Activated naive CD4-positive, alpha-beta T cell treated with anti-CD3 and anti-CD28 coated beads for 36 hours (primary cell): ENCODE measurements at places on chromosomes 1 and 21. TPM values are rescaled to one million over a fixed set of nuclear protein-coding genes. Genes with fewer than 3 reads are reported as not detected.

- no peak for DNase-seq
Measured at GRCh38 chr1:224170343-224170742, 12.7 kb upstream of the DEGS1 start.

GRCh38 chr1:89363638-89364536, at the start of gene GBP6:
TSS of gene GBP6 (plus strand) at chr1:89364059. CDS start at chr1:89368552, 4,493 bp downstream.
- DNase-seq: no peak

- no peak for DNase-seq
Measured at GRCh38 chr1:67335411-67335810, 27.7 kb downstream of the IL12RB2 start.

DNA sequence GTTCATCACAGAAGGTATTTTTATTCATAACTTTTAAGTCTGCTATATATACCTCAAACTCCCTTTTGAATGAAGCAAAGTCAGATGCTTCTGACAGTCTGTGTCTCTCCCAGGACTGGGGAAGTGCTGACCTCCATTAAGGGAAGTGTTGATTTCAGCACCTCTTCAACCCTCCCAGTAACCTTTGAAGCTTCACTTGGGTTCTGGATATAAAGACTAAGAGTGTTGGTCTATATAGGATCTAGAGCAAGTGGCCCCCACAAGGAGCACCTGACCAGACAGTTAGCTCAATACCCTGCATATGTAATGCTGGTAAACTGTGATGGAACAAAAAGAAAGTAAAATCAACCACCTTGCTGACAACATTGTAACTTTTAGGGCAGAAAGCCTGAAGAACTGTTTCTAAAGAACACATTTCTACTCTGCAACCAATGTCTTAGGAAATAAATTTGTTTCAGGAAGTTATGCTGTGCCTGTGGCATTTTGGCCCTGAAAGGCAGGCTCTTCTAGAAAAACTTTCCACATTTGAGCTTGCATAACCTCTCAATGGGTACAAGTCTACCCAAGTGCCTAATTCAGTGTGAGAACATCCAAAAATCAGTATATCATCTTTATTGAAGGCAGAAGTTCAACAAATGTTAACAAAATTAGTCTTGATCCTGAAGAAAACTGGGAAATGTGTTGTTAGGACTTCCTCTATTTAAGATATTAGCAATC, 865 bp upstream of the PTPN22 start:
- DNase-seq: peak; percentile 29

- DNase-seq: no peak
Measured at GRCh38 chr21:38322311-38322950, 65.6 kb downstream of the KCNJ15 start.

DNA sequence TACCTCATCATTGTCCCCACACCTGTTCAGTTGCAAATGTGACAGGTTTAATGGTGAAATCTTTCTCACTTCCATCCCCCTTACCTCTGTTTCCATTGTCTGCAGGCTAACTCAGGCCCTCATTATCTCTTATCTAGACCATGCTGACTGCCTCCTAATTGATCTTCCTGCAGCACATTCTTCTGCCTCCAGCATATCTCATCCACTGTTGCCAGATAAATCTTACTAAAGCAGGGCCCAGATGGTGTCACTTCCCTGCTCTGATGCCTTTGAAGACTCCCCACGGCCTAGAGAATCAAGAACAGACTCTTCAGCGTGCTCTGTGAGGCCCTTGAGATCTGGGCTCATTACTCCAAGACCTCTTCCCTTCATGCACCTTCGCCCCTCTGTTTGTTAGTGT, 230.1 kb downstream of the DUSP10 start:
- no peak for DNase-seq

- no peak for DNase-seq
Measured at GRCh38 chr1:27934818-27935549, at the start of gene SMPDL3B. TSS of gene SMPDL3B (plus strand) at chr1:27935000. CDS start at chr1:27935184, 184 bp downstream.

DNA sequence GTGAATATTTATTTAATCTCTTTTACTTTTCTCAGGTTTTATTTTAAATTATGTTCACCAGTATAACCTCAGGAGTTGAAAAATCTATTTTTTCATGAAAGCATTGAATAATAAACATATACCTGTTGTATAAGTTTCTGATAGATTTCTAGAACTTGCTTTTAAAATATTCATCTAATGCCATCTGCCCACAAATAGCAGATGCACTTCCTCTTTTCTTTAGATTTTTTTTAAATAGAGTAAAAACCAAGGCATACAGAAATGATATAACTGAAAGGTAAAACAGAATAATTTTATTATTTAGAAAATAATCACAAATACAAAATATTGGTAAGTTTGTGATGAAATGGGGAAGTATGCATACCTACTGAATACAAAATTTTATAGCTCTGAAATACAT, 130.7 kb upstream of the PRMT6 start:
- no peak for DNase-seq

DNA sequence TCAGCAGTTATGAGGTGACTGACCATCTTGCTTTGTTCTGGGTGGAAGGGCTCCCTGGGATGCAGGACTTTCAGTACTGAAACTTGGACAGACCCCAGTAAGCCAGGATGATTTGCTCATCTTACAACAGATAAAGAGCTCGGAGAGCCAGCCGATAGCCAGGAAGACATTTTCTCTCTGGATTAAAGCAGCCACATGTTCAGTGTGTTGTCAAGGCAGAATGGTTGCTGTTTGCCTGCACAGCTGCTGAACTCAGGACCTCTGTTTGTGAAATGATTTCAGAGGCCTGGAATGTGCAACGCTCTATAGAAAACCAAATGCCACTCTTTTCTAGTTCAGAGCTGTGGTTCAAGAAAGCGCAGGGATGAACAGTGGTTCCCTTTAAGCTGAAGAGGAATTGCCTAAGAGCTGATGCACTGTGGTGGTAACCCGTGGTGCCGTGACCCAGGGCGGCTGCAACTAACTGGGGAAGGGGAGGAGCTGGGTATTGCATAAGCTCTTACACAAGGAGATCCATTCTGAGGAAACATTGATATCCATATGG, 40.7 kb downstream of the CASQ2 start:
- no peak for DNase-seq

GRCh38 chr1:234972411-234973191, 156.0 kb downstream of the TOMM20 start:
- DNase-seq: peak; percentile 46

GRCh38 chr1:71857862-71858261, 424.5 kb downstream of the NEGR1 start:
- no peak for DNase-seq

The KIF17 gene
- not detected for total RNA-seq

DNA sequence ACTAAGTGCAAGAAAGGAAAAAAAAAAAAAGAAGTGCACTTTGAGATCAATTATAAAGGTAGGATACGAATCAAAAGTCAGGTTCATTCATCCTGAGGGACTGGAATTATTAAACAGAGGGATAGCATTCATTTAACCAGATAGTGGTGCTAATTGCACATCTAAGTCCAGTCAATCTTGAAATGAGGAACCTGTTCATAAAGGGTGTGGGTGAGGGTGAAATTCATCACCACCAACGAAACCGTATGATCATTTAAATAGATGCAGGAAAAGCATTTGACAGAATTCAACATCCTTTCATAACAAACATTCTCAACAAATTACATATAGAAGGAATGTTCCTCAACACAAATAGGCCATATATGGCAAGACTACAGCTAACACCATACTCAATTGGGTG, 5.6 kb downstream of the CTSS start:
- DNase-seq: no peak

- DNase-seq: no peak
Measured at GRCh38 chr1:211641942-211642341, 33.5 kb downstream of the NEK2 start.

The LRRIQ3 gene
- total RNA-seq: 1.2 TPM

The PLA2G2A gene
- total RNA-seq: not detected

DNA sequence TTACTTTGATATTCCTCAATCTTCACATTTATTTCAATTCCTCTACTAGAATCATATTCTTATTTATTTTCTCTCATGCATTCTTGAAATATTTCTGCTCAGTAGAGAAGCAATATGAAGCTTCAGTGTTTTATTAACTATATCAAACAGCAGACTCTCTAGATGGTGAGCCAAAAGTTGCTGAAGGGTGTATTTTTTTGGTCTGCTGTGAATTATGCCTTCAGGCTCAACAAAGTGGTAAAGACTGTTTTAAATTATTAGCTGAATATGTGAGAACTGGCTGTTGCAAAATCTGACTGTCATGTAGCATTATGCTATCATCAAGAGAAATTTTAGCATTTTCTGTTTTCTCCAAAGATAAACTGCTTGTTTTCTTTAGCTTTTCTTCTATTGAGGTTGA, 24.9 kb upstream of the CDC42BPA start:
- no peak for DNase-seq

The THEM5 gene
- total RNA-seq: not detected

- DNase-seq: no peak
Measured at GRCh38 chr21:34850166-34850690, 181.4 kb downstream of the CLIC6 start.

DNA sequence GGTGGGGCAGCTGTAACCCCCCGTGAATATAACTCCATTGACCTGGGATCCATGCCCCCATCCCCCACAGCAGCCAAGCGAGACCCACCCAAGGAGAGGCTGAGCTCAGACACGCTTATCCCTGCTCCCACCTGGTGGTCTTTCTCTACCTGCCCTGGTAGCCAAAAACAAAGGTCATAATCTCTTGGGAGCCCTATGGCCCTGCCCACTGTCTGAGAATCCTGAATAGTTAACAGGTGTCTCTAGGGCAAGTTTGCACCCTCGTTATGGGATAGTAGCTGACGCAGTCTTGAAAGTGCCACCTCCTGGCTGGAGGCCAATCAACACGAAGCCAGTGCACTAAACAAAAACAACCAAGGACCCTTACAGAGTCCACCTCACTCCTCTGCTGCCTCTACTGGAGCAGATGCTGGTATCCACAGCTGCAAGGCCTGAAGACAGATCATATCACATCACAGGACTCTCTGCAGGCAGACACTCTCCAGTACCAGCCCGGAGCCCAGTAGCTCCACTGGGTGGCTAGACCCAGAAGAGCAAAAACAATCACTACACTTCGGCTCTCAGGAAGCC, 134.3 kb upstream of the C1orf174 start:
- DNase-seq: no peak

DNA sequence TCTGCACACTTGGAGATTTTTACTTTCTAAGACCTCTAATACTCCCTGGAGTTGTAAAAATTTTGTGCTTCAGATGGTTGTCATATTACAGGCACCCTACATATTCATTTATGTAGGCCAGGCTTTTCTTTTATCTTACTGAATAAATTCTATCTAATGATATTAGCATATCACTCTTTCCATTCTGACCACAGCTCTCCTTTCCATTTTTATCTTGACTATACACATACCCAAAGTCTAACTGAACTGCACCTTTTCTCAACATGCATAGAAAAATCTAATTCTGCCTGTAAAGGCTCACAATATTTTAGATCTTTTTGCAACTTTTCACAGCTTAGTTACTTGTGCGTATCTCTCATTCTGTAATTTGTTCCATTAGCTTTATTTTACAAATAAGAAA, 52.7 kb upstream of the TSHB start:
- DNase-seq: no peak

DNA sequence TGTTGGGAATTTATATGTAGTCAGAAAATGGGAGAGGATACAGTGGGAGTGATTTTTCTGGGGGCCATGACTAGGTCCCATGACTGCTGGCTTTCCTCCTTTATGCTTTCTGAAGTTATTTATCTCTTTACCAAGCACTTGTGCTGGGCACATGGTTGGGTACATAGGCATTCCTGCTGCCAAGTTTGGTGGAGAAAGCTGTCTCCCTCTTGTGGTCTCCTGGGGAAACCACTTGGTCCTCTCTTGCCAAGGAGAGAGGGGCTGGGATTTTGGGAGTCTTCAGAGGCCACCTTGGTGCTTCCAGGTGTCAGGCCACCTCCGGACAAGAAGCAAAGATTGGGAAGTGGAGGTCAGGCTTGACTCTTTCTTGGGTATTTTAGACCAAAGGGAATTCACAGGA, 120.2 kb upstream of the KCNE2 start:
- DNase-seq: peak; percentile 60

DNA sequence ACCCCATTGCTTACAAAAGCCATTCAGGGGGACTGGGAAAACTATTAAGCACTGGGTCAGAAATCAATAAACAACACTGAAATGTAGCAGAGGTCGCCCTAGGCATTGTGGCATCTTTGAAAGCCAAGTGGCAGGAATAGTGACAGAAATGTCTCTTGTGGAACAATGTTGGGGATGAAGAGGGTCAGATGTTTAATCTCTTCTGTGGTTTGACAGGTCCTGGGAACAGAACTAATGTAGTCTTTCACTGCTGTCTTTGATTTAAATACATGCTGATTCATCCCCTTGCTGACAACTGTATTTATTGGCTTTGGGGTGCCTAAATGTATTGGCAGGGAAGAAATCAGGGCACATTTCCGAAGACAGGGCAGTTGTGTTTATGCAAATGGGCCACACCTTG, 194.8 kb downstream of the ATG4C start:
- no peak for DNase-seq

DNA sequence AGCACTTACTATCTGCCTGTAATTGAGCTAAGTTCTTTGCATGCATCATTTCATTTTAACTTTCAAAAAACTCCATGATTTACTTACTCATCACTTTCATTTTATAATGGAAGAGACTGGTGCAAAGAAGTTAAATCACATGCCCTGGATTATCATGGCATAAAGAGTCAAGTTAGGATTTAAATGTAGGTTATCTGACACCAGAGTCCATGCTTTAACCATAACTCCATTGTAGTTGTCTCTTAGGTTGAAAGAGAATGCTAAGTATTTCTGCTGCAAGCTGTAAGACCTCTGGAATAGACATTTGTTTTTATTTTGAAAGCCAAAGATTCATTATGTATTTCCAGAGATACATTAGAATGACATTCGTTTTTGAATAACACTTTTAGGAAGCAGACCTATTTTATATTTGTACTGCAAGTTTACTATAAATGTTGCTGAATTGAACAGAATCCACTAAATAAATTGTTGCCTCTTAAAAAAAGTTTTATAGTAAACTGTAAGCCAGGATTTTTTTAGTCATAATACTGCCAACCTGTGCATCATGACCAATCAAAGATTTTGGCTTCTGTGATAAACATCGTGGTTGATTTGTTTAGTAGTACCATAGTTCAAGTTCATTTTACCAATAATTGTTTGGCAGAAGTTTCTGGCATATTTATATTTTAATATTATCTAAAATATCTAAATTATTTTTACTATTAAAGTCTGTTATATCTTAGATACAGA, 26.1 kb downstream of the CFH start:
- DNase-seq: no peak
